ENCODE measurements at places on chromosomes 12 and 14. TPM values are rescaled to one million over a fixed set of nuclear protein-coding genes. Genes with fewer than 3 reads are reported as not detected.

The KRT71 gene
- not detected for total RNA-seq

The NEUROD4 gene
- not detected for total RNA-seq

The COX14 gene
- total RNA-seq: 85.2 TPM

The HIF1A gene
- total RNA-seq: 294 TPM
